ENCODE measurements at places on chromosomes 7 and 10. TPM values are rescaled to one million over a fixed set of nuclear protein-coding genes. Genes with fewer than 3 reads are reported as not detected.

Gene LBX1
- polyA plus RNA-seq = not detected

Gene C10orf53
- polyA plus RNA-seq = not detected

Gene DLX6
- polyA plus RNA-seq = not detected

- DNase-seq = no peak
These were observed 6.5 kb downstream of the C10orf95 start for GRCh38 chr10:102444851-102445250.

GRCh38 chr10:99656199-99657064 lies 2.9 kb upstream of the ENTPD7 start:
- DNase-seq = no peak

DNA sequence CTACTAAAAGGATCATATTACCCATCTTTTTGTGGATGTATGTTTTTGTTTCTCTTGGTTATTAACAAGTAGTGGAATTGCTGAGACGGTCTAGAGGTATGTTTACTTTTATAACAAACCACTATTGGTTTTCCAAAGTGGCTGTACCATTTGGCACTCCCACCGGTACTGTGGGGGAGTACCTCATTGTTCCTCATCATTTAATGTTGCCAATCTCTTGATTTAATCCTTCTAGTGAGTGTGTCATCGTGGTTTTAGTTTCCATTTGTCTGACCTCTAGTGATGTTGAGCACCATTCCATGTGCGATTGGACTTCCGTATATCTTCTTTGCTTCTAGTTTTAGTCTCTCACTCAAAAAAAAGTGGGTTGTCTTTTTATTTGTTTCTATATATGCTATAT lies 50.4 kb downstream of the RBM33 start:
- DNase-seq = no peak

- no peak for DNase-seq
These were observed 14.2 kb upstream of the HPS1 start for GRCh38 chr10:98460837-98461499.

GRCh38 chr10:127354255-127354654 lies 157.9 kb upstream of the INSYN2A start:
- DNase-seq = no peak

DNA sequence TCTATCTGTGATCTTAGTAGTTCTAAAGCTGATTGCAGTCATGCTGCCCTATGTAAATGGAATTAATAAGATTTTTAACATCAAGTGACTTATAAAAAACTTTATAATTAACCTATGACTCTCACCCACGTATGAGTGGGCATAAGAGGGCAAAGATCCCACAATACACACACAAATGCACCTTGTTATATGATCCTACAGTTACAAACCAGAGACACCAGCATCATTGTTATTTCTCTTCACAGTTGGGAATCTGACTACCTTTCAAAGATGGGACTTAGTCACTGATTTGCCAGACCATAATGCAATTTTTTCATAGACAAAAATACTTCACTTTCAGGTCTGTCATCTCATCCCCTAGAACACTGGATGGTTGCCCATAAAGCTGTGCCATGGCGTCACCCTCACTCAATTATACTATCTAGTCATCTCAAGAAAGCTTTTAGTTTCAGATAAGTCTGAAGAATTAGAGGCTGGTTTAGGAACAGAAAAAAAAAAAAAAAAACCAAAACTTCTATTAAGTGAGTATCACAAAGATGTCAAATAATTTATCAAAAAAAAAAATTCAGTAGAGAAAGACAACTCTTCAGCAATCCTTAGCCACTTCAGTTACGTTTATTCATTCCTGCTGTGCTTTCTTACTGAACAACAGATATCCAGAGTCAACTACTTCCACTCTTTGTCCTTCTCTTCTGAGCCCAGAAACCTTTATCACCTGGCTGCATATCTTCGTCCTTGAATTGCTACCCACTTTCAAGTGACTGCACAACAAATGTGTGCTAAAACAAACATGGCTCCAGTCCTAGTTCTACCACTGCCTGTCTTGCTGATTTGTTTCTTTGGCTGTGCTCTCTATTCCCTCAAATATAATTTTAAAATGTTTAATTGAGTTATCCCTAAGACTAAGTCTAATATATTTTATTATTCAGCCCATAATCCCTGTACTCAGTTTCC lies 175.0 kb upstream of the CHRM2 start:
- DNase-seq = no peak
